Bronchial smooth muscle cell (primary cell): ENCODE measurements at places on chromosomes 5 and 9. TPM values are rescaled to one million over a fixed set of nuclear protein-coding genes. Genes with fewer than 3 reads are reported as not detected.

The MGAT4B gene
- total RNA-seq = 101 and 137 TPM in 2 replicates

The SIT1 gene
- total RNA-seq = 0.32 TPM in 1 of 2 replicates, not detected in the other

The RBM18 gene
- total RNA-seq = 5.8 and 7.1 TPM in 2 replicates

The CARD6 gene
- total RNA-seq = 11.8 and 12.1 TPM in 2 replicates

The LURAP1L gene
- total RNA-seq = 54.4 and 62.1 TPM in 2 replicates

The LHX3 gene
- total RNA-seq = not detected in 2 replicates

The PRR16 gene
- 1.6 and 5.2 TPM in 2 replicates for total RNA-seq

The TMEM252 gene
- total RNA-seq = not detected in 2 replicates
